Body of pancreas (tissue), 4 donors: ENCODE measurements at places on chromosomes 4 and X. TPM values are rescaled to one million over a fixed set of nuclear protein-coding genes. Genes with fewer than 3 reads are reported as not detected.

- H3K27ac ChIP-seq = no peak overlapping the region
- DNase-seq = no peak
- no peaks in the 10 kb centered on the region for H3K36me3 ChIP-seq
- H3K4me3 ChIP-seq = no peak overlapping the region
- H3K27me3 ChIP-seq = no peaks in the 10 kb centered on the region
- no peaks in the 10 kb centered on the region for H3K4me1 ChIP-seq
These were observed 194.4 kb upstream of the CPEB2 start for GRCh38 chr4:14807856-14808255.

- no peak overlapping the region for H3K27ac ChIP-seq
- no peak for DNase-seq
- H3K27me3 ChIP-seq = no peaks in the 10 kb centered on the region
- H3K4me1 ChIP-seq = peaks cover 25% of the 10 kb centered on the region
These were observed 163.3 kb upstream of the SLC7A11 start for GRCh38 chr4:138405466-138405891.

GRCh38 chr4:52665592-52665991, 6.5 kb upstream of the USP46 start:
- no peak overlapping the region for H3K4me3 ChIP-seq
- DNase-seq = no peak
- H3K36me3 ChIP-seq = no peaks in the 10 kb centered on the region
- H3K4me1 ChIP-seq = peaks cover 3% of the 10 kb centered on the region
- no peak overlapping the region for H3K27ac ChIP-seq

GRCh38 chr4:78764498-78764961, 11.6 kb upstream of the BMP2K start:
- no peak for DNase-seq
- H3K36me3 ChIP-seq = no peaks in the 10 kb centered on the region
- H3K4me3 ChIP-seq = no peak overlapping the region
- no peak overlapping the region for H3K27ac ChIP-seq
- H3K4me1 ChIP-seq = no peaks in the 10 kb centered on the region
- no peaks in the 10 kb centered on the region for H3K27me3 ChIP-seq

The PRDM8 gene
- total RNA-seq = 5.9 TPM

- H3K27ac ChIP-seq = no peak overlapping the region
- H3K36me3 ChIP-seq = no peaks in the 10 kb centered on the region
- H3K4me1 ChIP-seq = no peaks in the 10 kb centered on the region
- DNase-seq = no peak
These were observed 40.8 kb downstream of the CLNK start for GRCh38 chr4:10643600-10644425.

The USP26 gene
- not detected for total RNA-seq

- no peak for DNase-seq
- no peak overlapping the region for H3K27ac ChIP-seq
- no peaks in the 10 kb centered on the region for H3K4me1 ChIP-seq
- no peaks in the 10 kb centered on the region for H3K36me3 ChIP-seq
These were observed 19.5 kb upstream of the SYTL5 start for GRCh38 chrX:37986893-37987292.

DNA sequence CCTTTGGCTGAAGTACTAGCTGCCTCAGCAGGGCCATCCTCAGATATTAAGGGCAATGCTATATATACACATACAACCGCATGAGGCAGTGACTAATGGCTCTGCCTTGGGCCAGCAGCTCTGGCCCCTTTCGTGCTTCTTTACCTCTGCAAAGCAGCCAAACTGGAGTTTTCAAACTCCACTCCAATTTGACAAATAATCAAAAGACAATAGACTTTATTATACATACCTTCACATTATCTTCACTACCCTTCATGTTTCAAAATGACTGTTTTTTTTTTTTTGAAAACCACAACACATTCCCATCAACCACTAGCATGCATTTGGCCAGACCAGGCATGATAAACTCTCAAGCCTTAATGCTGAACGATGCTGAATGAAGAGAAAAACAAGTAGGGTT, 187.7 kb downstream of the ENOX2 start:
- no peak for DNase-seq
- no peak overlapping the region for H3K27ac ChIP-seq
- H3K4me1 ChIP-seq = no peaks in the 10 kb centered on the region
- H3K4me3 ChIP-seq = no peak overlapping the region
- H3K36me3 ChIP-seq = no peaks in the 10 kb centered on the region

- DNase-seq = peak; percentile 61
- no peaks in the 10 kb centered on the region for H3K27me3 ChIP-seq
- H3K36me3 ChIP-seq = no peaks in the 10 kb centered on the region
These were observed 145.5 kb downstream of the NWD2 start for GRCh38 chr4:37389967-37390580.

DNA sequence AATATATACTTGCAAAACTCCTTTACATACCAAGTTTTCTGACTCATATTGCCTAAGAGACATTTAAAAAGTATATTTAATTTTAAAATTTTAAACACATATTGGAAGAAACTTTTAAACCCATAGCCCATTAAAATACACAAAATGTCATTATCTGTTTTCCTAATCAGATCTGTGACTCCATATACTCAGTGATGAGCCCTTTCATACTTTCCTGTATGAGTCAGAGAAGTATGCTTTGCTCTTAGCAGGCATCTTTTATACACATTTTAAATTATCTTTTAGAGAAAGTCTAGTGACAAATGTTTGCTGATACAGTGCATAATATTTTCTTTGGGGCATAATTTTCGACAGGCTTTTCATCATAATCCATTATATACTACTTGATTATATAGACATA, 26.4 kb downstream of the SPIN3 start:
- H3K36me3 ChIP-seq = no peaks in the 10 kb centered on the region
- H3K27me3 ChIP-seq = no peaks in the 10 kb centered on the region
- H3K4me1 ChIP-seq = no peaks in the 10 kb centered on the region

DNA sequence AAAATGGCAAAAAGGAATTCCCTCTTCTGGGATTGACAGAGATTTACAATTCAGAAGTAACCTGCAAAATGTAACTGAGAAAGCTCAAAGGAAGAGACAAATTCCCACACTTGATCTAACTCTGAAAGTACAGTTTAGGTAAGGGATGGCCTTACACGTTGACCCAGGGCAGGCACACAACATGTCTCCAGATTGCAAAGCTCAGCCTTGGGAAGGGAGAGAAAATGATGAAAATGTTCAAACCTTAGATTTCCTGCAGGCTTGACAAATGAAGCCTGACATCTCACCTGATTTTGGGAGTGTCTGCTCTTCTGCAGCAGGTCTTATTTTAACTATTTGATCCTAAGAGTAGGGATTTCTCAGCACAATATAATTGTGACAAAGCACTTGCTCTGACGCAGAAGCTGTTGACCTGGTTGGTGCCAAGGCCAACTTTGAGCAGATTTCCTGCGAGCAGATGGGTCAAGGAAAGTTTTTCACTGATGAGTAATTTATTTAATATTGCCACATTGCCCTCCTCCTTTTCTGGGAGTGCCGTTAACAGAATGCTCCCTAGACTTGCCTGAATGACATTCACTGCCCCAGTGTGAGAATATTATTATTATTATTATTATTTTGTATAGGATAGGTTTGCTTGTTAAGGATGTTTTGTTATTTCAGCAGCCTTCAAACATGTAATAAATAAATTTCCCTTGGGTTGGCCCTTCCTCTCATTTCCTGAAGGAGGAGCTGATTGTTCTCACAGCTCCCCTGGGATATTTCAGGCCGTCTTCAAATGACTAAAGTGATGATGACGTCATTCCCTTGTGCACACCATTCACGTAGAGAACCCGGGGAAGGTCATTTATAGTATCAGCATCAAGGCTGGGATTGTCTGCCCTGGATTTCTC, 157.1 kb downstream of the VEGFC start:
- H3K36me3 ChIP-seq = no peaks in the 10 kb centered on the region
- H3K27ac ChIP-seq = no peak overlapping the region
- H3K27me3 ChIP-seq = no peaks in the 10 kb centered on the region
- no peak for DNase-seq
- no peak overlapping the region for H3K4me3 ChIP-seq

The ACE2 gene
- total RNA-seq = 6.2 TPM

The NFXL1 gene
- total RNA-seq = 14.0 TPM

The PRSS12 gene
- total RNA-seq = 15.8 TPM

The NXF3 gene
- not detected for total RNA-seq

DNA sequence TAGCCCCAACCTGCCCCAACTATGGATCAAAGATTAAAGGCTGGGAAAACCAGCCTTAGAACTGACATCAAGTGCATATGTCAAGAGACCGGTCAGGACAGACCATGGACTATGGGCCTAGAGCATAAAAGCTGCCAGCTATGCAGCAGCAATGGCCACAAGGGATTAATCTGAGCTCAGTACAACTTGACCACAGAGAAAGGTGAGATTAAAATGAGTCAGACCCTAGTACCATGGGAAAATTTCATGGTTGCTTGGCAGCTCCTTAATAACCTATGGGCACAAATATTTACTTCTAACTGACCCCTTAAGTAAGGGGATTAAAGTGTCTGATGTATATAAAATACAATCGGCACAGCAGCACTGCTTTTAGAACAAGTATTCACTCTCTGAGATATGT, 54.4 kb downstream of the CBR4 start:
- no peaks in the 10 kb centered on the region for H3K36me3 ChIP-seq
- no peaks in the 10 kb centered on the region for H3K4me1 ChIP-seq
- H3K27me3 ChIP-seq = no peaks in the 10 kb centered on the region
- H3K4me3 ChIP-seq = no peak overlapping the region
- no peak for DNase-seq

The CORIN gene
- 0.33 TPM for total RNA-seq

The TIGD4 gene
- total RNA-seq = 0.78 TPM

GRCh38 chr4:6329478-6330383, 60.1 kb downstream of the WFS1 start:
- no peak overlapping the region for H3K27ac ChIP-seq
- DNase-seq = no peak
- H3K27me3 ChIP-seq = no peaks in the 10 kb centered on the region
- H3K36me3 ChIP-seq = no peaks in the 10 kb centered on the region

DNA sequence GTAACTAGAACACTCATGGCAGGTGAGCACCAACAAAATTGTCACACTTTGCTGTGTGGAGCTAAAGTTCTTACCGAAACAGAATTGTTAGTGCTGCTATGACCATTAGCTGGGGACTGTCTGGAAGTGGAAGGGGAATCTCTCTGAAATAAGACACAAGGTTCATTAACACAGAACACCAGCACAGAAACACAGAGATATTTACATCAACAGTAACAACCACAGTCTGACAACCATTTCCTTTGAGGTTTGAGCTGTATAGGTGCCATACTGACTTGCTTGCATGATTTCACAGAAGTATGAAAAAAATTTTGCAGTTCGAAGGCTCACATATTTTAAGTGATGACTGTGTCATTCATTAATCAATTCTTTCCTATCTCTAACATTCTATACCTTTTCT, 109.8 kb downstream of the NYX start:
- no peaks in the 10 kb centered on the region for H3K4me1 ChIP-seq
- no peaks in the 10 kb centered on the region for H3K27me3 ChIP-seq
- H3K36me3 ChIP-seq = no peaks in the 10 kb centered on the region
- DNase-seq = no peak

DNA sequence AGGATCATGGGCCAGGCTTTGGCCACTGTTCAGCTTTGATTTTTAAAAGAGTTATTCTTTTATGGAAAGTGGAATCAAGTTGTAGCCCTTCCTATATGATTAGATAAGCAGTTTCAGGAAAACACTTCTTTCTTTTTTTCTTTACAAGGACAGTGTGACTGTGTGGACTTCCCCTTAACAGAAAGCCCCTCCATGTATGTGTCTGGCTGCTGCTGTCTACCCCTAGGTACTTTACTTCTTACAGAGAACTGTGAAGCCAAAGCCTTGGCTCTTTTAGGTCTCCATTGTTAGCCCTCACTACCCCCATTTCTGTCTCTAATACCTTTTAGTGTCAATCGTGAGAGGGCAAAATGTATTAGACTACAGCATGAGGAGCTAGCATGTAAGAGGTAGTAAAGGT, 19.1 kb downstream of the VSIG1 start:
- H3K36me3 ChIP-seq = no peaks in the 10 kb centered on the region
- H3K27ac ChIP-seq = no peak overlapping the region
- H3K4me3 ChIP-seq = no peak overlapping the region
- no peak for DNase-seq
- no peaks in the 10 kb centered on the region for H3K27me3 ChIP-seq

The ZCCHC18 gene
- total RNA-seq = 2.6 TPM

GRCh38 chr4:144647590-144647989, 1.6 kb downstream of the HHIP start:
- H3K4me1 ChIP-seq = peaks cover 18% of the 10 kb centered on the region
- no peaks in the 10 kb centered on the region for H3K27me3 ChIP-seq
- no peak overlapping the region for H3K27ac ChIP-seq
- no peak overlapping the region for H3K4me3 ChIP-seq
- DNase-seq = no peak

DNA sequence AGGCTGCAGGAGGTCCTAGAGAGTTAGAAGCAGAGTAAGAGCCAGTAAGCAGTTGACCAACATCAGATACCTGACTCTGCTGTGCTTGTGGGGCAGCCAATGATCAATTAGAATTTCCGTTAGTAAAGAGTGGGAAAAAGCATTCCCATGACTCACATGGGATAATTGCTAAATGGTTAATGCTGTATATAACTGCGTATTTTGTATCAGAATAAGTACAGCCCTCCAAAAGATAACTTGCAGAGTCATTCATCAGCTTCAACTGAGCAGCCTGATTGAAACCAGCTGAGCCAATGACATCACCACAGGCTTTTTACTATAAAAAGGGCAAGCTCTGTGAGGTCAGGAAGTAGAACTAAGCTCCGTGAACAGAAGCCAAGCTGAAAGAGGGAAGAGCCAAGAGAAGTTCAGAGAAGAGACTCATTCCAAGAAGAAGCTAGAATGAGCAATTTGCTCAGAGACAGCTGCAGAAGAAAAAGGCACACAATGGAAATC, 67.9 kb downstream of the PPP3CA start:
- no peaks in the 10 kb centered on the region for H3K27me3 ChIP-seq
- peak; percentile 47 for DNase-seq
- no peak overlapping the region for H3K27ac ChIP-seq
- H3K4me3 ChIP-seq = no peak overlapping the region

DNA sequence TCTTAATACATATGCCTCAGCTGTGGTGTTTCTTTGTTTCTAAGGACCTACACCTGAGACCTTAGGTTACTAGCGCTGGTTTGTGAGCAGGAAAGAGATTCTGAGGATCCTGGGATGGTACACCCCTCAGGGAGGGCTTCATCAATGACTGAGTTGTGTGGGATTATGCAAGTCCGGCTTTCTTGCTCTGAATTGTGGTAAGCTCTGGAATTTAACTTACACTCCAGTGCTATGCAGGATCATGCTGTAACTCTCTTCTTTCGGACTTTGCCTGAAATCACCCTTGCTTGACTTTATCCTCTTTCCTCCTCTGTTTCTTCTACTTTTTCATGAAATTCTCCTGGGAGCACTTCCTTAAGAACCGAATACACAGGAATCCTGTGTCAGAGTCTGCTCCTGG, 431.5 kb upstream of the BOD1L1 start:
- H3K27me3 ChIP-seq = no peaks in the 10 kb centered on the region
- H3K4me1 ChIP-seq = no peaks in the 10 kb centered on the region
- no peak overlapping the region for H3K27ac ChIP-seq
- DNase-seq = no peak
- H3K4me3 ChIP-seq = no peak overlapping the region

The ARHGAP36 gene
- total RNA-seq = not detected

The KLHL34 gene
- total RNA-seq = not detected

- H3K4me1 ChIP-seq = peaks cover 23% of the 10 kb centered on the region
- no peaks in the 10 kb centered on the region for H3K36me3 ChIP-seq
- peak; percentile 30 for DNase-seq
- peak overlapping the region; percentile 34 for H3K27ac ChIP-seq
- no peaks in the 10 kb centered on the region for H3K27me3 ChIP-seq
These were observed 4.5 kb upstream of the CXCL9 start for GRCh38 chr4:76011700-76012387.

GRCh38 chr4:48290146-48290772, 20.6 kb upstream of the TEC start:
- no peaks in the 10 kb centered on the region for H3K27me3 ChIP-seq
- peak; percentile 26 for DNase-seq
- H3K36me3 ChIP-seq = no peaks in the 10 kb centered on the region
- H3K27ac ChIP-seq = no peak overlapping the region
